ENCODE measurements at places on chromosomes 7 and 10.
A peak's percentile ranks its signal among the peaks of the same experiment; 100 is the strongest.

DNA sequence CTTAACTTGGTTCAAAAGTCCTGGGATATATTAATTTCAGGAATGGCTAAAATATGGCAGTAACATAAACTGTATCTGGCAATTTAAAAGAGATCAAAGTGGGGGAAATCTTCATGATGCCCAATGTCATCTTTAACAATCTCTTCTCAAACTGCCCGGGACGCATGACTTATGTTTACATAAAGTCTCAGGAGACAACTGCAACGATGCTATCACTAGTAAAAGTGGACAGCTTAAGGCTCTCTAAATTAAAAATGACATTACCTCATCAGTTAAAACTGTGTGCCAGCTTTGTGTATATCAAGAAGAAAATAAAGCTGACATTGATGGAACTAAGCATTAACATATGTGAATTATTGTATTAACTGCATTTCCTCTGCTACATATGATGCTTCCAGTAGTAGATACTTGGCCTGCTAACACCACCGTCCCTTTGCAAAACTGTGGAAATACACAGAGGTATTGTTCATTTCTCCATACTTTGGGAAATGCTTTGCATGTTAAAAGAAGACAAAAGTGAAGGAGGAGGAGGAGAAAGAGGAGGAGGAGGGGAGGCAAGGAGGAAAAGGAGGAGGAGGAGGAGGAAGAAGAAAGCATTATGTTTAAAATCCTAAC is 62.4 kb downstream of the NRP1 start:
- DNase-seq = no peak

- no peak for DNase-seq
Measured at GRCh38 chr10:76581506-76582256, 1055.9 kb downstream of the KCNMA1 start.

GRCh38 chr10:72792288-72792687 is 100.3 kb downstream of the MCU start:
- no peak for DNase-seq

DNA sequence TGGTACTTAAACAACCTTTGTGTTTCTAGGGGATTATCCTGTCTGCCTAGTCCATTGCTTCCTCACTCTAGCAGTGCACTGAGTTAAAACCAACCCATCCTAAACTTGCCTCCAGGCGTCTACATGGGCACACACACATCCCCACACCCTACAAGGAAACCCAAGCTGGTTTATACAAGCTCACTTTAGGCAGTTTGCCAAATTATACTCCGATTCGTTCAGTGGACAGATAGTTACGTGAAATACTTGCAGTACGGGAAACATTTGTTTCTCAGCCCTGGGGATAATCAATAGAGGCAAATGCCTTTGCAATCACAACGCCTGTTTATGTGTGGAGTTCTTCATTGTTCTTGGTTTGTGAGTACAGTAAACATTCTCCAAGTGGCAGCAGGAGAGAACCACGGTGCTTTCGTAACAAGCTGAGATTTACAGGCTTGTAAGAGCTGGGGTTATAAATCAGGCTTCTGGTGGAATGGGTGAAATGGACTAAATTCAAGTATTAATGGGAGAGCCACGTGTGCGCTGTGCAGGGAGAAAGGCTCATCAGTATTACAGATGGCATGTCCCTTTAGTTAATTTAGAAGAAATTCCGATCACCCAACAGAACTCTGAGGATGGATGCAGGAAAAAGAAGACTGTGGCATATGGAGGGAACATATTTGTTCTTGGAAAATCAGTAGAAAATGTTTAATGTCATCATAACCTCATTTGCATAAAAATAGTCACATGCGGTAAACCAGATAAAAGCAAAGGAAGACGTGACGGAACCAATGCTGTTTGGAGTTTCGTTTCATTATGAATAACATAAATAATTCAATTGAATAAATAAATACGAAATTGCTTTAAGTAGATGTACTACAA is 217.1 kb downstream of the GALNT17 start:
- DNase-seq = no peak

- DNase-seq = no peak
Measured at GRCh38 chr7:8260871-8261694, 884 bp downstream of the ICA1 start.

DNA sequence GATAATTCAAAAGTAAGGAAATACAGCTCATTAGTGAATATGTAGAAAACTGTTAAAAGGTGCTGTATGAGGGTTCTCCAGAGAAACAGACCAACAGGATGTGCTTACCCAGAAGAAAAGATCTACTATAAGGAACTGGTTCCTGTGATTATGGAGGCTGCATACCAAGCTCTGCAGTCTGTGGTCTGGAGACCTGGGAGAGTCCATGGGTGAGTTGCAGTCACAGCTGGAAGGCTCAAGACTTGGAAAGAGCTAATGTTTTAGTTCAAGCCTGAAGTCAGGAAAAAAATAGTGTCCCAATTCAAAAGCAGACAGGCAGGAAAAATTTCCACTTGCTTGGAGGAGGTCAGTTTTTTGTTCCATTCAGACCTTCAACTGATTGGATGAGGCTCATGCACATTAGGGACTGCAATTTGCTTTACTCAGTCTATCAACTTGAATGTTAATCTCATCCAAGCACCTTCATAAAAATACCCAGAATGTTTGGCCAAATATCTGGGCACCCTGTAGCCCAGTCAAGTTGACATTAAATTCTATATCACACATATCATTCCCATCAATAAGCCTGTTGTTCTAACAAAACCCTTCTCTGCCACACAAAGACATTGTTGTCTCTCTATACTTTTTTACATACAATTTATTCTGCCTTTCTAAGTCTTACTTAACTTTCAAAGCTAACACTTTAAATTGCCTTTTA is 197.9 kb upstream of the KLF6 start:
- no peak for DNase-seq

GRCh38 chr7:101236292-101236835 is 1.2 kb downstream of the CLDN15 start:
- no peak for DNase-seq

DNA sequence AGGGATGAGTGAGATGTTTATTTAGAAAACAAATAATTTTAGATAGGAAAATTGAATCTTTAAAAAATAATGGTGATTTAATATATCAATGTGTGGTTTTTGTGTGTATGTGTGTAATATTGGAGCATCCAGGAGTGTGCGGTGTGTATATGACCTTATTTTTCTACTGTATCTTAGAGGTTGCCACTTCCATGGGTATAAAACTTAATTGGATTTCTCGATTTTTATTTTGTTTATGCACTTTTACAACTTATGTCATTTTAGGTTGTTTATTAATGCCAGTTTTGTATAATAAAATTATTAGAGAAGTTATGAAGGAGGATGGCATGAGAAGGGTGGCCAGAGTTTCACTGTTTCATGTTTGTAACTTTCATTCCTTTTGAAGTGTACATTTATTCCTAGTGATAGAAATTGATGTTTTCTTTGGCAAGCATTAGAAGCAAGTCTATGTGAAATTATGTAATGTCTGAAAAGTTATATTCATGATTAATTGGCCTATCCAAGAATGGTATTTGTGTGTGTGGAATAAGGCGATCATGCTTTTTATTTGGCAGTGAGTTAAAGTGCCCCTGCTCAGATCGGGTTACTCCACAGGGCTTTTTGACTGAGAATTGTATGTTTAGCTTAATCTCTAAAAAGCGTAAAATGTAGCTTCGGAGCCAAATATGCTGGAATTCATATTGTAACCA is 110.3 kb downstream of the KAT6B start:
- DNase-seq = no peak

GRCh38 chr10:15518250-15518649 is 147.2 kb upstream of the FAM171A1 start:
- DNase-seq = peak; percentile 70

- peak; percentile 61 for DNase-seq
Measured at GRCh38 chr7:116802746-116803152, 59.6 kb upstream of the CAPZA2 start.

GRCh38 chr10:128526791-128527375 is 400.7 kb upstream of the MKI67 start:
- DNase-seq = no peak

DNA sequence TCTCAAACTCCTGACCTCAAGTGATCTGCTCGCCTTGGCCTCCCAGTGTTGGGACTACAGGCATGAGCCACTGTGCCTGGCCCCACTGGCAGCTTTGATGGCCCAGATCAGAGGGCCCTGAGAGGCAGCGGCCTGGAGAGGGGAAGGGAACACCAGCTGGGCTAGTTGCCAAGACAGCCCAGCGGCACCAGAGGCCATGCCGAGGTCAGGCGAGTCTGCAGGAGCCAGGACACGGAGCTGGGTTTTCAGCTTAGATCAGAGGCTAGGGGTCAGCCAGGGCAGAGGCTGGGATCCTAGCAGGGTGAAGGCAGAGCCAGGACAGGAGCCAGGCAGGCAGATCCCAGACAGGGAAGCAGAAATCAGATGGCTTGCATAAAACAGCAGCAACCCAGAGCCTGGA is 92.9 kb downstream of the MYL10 start:
- no peak for DNase-seq

- no peak for DNase-seq
Measured at GRCh38 chr7:81075150-81075549, 156.3 kb upstream of the SEMA3C start.

DNA sequence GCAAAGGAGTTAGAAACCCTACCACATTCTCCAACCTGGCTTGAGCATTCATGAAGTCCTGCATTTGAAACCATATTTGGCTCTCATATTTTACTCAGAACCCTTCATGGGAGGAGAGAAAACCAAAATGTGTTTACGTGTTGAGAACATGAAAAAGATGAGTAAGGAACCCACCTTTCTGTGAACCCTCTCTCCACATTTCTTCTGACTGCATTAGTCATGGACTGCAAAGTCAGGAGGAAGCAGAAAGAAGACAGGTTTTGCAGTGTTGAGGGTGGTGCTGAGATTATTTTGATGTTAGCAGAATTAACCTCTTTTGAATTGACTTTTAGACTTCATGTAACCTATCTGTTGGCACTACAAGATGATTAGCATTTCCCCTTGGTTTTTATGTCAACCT is 4.9 kb downstream of the IFIT1B start:
- no peak for DNase-seq

DNA sequence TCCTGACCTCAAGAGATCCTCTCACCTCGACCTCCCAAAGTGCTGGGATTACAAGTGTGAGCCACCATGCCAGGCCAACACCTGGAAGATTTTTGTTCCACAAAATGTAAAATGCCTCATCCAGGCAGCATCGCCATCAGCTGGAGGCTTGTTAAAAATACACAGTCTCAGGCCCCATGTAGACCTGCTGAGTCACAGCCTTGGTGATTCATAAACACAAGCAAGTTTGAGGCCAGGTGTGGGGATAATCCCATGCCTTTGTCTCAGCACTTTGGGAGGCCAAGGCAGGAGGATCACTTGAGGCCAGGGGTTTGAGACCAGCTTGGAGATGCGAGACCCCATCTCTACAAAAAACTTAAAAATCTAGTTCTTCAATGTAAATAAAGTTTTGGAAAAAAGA is 49.1 kb upstream of the FOXK1 start:
- DNase-seq = no peak

DNA sequence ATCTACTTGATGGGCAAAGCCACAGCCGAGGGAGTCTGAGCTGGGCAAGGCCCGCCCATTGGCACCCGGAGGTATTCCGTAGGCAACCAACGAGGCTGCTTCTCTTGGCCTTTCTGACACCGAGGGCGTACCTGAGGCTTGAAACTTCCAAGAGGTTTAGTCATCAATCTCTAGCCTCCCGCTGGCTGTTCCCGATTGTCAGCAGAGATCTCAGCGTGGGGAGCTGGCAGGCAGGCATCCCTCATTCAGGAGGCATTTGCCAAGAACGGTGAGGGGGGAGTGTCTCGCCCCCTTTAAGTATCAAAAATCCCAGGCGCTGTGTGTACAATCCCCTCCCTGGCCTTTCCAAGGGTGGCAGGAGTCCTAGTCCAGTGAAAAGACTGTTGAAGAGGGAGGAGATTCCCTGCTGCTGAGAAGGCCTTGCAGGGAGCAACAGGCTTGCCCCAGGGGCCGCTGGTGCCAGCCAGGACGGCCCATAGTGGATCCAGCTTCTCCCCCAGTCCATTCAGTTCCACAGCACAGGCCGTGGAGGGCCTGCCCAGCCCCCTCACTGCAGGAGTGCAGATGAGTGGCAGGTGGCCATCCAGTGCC is 39.7 kb downstream of the OAT start:
- no peak for DNase-seq

DNA sequence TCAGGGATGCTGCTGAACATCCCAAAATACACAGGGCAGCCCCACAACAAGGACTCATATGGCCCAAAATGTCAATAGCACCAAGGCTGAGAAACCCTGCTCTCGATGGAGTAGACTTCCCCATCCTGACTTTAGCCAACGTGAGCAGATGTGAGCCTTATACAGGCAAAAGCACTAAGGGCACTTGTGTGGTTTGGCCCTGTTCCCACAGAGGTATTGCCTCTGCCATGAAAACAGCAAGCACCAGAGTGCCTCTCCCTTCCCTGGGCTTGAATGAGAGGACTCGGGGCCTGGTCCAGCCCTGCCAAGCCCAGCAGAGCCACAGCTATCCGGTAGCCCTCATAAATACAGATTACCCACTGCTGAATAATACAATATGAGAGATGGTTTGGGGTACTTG is 47.5 kb downstream of the ACSM6 start:
- DNase-seq = no peak

- DNase-seq = no peak
Measured at GRCh38 chr10:34760606-34761005, 54.5 kb downstream of the PARD3 start.
